ENCODE measurements at places on chromosomes 5 and 9. TPM values are rescaled to one million over a fixed set of nuclear protein-coding genes. Genes with fewer than 3 reads are reported as not detected.

OR1J2 gene
- total RNA-seq, result not detected

DNA sequence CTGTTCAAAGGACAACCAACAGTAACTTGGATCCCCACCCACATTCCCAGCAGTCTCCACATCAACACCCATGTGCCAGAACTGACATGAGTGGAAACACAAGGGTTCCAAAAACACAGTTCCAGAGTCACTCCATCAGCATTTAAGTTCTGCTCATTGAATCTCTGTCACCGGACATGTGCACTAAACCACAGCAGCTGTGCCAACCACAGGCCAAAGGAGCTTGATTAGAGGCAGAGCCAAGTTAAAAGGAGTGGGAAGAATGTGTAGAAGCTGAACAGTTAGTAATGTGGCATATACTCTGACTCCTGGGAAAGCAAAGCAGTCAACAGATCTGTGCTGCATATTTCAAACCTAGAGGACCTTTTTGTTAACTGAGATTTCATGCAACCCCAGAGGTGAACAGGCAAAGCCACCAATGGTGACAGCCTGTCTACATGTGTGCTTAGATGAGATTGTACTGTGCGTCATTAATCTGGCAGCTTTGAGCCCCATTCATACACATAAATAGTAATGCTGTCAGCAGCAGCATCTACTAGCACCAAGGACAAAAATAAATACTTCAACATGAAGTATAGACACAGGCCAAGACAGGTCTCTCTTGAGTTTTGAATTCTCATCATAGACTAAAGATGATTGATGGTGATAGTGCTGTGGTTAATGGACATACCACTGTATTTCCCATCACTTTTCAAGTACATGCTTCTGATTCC is 16.4 kb upstream of the FST start:
- DNase-seq, result no peak

DNA sequence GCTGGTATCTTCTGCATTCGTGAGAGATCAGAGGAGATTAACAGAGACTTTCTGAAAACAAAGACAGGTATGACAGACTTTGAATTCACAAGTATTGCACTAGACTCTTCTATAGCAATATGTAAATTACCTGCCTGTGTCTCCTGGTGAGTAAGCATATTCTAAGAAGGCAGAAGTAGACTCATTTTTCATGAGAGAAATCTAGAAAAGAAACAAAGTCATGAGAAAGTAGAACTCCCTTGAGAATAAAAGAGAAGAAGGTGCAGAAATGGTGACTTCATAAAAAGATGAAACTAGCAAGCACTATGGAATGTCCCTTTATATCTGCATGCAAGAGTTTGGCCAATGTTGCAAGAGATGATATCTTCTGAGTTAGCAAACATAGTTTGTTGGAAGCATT is 419.8 kb downstream of the DMRT2 start:
- DNase-seq, result no peak

GRCh38 chr5:130017173-130017572 is 112.9 kb downstream of the CHSY3 start:
- DNase-seq, result no peak

DNA sequence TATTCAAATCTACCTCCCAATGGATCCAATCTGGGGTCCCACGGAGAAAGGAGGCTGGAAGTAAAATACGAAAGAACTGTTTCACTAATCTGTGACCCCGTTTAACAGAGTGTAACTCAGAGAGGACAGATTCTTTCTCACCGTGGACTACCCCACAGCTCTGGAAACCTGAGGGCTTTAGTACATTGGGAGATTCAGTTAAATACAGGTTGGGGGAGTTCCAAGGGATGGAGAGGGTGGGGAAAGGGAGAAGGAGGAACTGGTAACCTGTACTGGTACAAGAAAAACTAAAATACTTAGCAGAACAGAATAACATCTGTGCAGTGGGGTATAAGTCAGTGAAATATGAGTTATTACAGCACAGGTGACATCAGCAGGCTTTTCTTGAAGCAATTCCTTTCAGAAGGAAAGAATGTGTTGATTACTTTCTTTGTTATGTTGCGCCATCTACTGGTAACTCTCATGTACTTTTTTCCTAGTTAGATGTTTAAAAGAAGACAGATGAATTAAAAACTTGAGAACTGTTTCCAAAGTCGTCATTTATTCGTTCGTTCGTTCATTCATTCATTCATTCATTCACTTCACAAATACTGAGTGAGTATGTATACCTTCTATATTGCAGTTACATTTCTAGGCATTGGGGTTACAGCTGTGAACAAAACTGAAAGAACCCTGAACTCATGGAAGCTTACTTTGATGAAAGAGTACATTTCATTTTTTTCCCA is 30.0 kb upstream of the STOM start:
- DNase-seq, result no peak

DNA sequence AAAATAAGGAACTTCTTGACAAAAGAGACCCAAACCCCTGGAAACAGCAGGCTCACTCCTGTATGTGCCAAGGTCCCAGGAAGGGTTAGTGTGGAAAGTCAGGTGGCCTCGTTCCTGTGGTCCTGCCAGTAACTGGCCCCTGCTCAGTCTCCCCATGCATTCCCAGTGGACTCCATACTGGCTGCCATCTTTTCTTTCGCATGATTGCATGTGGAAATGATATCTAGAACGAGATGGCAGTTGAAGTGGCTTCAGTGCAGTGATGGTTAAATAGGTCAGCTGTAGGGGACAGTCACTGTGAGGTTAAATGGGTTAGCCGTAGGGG is 30.4 kb downstream of the AHRR start:
- no peak for DNase-seq

DNA sequence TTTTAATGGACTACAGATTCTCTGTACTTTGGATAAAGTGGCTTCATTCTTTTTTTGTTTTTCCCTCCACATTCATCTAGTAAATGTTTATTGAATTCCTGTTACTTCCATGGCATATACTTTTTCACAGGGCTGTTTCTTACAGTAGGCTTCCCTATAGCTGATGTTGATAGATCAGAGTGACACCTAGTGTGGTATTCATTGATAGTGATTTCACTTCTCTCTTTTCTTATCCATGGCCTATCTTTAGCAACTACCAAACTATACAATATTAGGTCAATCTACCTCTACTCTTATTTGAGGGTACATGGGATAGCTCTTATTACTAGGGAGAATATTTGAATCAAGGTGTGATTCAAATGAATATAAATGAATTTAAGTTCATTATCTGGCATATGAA is 35.8 kb downstream of the FSD1L start:
- no peak for DNase-seq

DNA sequence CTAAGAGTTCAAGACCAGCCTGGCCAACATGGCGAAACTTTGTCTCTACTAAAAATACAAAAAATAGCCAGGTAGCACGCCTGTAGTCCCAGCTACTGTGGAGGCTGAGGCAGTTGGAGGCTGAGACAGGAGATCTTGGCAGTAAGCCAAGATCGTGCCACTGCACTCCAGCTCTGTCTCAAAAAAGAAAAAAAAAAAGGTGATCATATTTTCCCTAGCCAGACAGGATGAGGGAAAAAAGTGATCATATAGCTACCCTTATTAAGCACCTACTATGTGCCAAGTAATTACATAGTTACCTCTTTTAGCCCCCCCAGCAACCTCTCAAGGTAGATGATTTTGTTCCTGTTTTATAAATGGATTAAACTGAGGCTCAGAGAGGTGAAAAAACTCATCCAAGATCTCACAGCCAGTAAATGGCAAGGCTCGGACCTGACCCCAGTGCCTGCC is 18.1 kb upstream of the RPL26L1 start:
- no peak for DNase-seq

GRCh38 chr5:41871852-41872251 is 1.6 kb upstream of the OXCT1 start:
- DNase-seq, result no peak

DNA sequence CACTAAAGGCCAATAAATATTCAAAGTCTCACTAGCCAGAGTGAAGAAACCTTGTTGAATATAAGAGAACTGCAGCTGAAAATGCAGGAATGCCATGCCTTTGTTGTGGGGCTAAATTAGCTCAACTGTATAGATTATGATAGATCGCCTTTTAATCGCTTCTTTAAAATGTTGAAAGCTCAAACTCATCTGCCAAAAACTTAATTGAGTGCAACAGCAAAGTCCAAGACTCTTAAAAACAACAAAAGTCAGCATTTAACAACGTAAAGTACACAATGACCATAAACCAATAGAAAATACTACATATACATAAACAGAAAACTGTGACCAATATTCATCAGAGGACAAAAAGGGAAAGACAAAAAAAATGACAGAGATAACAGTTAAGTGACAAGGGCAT is 585.0 kb upstream of the CDH6 start:
- no peak for DNase-seq

DNA sequence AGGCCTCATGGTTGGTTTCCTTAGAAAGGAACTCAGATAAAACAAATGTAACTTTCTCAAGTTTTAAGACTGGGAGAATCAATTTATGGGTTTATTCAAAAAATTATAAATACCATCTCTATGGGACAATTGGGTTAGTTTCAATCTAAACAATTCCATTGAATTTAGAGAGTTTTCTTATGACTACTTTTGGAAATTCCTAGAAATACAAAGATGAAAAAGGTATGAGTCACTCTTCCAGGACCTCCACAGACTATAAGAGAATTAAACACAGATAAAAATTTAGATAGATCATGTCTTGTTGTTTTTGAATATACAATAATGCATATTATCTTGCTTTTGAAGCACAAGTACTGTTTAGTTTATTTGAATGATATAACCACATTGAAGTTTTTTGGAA is 188.7 kb downstream of the CHSY3 start:
- no peak for DNase-seq

GRCh38 chr5:132203464-132203818 is 24.2 kb downstream of the P4HA2 start:
- DNase-seq, result no peak

- no peak for DNase-seq
Measured at GRCh38 chr5:62465985-62466925, 53.7 kb downstream of the IPO11 start.

GRCh38 chr5:187042-187431 is 4.3 kb upstream of the LRRC14B start:
- DNase-seq, result no peak

GRCh38 chr9:3361116-3361515 is 164.7 kb downstream of the RFX3 start:
- no peak for DNase-seq

All from omental fat pad (tissue), 4 donors.